ENCODE measurements at places on chromosomes 7 and 10.
A peak's percentile ranks its signal among the peaks of the same experiment; 100 is the strongest.

DNA sequence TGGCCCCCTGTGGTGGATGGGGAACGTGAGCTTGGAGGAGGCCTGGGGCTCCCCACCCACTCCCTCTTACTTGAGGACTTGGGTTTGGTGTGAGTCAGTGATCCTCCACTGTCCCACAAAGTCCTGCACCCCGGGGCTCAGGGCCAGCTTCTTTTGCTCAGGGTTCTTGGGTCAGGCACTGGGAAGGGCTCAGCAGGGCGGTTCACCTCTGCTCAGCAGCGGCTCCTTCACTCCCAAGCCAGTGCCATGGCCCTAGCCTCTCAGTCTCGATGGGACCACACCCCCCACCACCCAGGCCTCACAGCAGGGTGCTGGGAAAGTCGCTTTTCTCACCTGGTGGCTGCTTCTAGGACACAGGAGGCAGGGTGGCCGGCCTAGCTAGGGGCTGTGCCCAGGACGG, 59.1 kb downstream of the ELFN1 start:
- no peak for DNase-seq

- no peak for DNase-seq
These were observed 68.1 kb upstream of the TOMM7 start for GRCh38 chr7:22890773-22891172.

DNA sequence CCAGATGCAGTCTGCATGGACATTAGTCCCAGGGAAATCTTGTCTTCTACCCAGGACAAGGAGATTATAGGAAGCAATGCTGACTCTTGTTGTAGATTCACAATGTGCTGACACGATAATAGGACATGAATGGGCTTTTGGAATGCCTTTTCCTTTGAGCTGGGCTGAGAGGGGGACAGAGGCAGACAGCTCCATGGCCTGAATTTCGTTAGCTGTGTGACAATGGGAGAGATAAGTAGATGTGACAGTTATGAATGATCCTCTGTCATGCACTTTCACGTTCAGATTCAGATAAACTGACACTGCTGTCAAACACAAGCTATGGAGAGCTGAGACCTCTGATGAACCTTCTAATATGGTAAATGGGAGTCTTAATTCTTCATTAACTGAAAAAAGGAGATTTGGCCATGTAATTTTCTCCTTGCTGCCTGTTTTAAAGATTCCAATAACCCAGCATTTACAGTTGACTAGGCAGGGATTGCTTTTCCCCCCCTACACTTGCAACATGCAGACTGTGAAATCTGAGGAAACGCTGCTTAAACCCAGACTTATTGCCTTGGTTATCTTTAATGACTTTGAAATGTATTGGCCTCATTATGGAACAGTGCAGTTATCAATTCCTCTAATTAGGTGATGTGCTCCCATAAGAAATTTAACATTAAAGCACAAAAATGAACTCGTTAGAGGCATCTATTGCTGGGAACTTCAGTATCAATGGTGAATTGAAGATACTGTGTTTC, 669.3 kb downstream of the AUTS2 start:
- DNase-seq, result no peak

DNA sequence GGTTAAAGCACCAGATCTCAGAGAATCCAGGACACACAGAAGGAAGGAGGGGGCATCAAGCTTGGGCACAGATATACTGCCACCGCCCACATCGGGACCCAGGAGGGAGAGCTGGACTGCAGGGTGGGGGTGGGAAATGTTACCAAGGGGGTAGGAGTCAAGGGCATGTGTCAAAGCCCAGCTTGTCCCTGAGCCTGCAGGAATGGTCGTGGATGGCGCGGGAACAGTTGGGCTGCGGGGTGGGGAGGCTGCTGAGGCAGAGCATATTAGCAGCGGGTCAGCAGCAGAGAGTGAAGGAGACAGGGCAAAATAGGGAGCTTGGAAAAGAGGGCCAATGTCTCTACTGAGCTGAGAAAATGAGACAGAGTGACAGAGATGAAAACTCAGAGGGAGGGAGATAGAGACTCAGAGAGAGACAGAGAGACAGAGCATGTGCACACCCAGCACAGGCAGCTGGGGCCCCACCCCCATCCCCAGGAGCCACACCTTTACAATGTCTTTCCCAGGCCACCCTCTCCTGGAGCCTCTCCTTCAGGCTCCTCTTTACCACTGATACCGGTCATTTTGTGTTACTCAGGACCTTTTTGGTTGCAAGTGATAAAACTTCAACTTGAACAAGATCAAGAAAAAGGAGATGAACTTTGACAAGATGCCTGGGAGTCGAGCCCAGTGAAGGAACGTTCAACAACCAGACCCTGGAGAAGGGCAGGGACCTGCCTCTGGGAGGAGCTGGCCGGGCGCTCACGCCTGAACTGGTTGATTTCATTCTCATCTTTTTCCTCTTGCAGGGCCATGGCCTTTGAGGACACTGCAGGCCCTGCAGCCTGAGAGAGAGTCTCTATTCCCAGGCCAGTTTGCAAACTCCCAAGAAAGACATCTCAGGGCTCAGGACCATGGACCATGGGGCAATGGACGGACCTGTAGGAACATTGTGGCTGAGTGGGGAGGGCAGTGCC, 50.0 kb downstream of the AOC1 start:
- DNase-seq, result no peak

- DNase-seq, result no peak
These were observed 43.5 kb downstream of the LOXL4 start for GRCh38 chr10:98224509-98224908.

DNA sequence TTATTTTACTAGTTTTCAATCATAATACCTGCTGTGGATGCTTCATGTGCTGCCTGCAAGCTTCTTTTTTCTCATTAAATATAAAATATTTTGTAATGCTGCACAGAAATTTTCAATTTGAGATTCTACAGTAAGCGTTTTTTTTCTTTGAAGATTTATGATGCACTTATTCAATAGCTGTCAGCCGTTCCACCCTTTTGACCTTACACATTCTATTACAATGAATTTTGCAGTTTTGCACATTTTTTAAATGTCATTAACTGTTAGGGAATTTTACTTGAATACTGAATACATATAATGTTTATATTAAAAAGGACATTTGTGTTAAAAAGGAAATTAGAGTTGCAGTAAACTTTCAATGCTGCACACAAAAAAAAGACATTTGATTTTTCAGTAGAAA, 103.0 kb downstream of the PTEN start:
- no peak for DNase-seq

- peak; percentile 36 for DNase-seq
These were observed 134.4 kb downstream of the ITGA8 start for GRCh38 chr10:15585303-15585715.

GRCh38 chr7:44489955-44490350, 505 bp downstream of the NUDCD3 start:
- DNase-seq, result peak; percentile 49

DNA sequence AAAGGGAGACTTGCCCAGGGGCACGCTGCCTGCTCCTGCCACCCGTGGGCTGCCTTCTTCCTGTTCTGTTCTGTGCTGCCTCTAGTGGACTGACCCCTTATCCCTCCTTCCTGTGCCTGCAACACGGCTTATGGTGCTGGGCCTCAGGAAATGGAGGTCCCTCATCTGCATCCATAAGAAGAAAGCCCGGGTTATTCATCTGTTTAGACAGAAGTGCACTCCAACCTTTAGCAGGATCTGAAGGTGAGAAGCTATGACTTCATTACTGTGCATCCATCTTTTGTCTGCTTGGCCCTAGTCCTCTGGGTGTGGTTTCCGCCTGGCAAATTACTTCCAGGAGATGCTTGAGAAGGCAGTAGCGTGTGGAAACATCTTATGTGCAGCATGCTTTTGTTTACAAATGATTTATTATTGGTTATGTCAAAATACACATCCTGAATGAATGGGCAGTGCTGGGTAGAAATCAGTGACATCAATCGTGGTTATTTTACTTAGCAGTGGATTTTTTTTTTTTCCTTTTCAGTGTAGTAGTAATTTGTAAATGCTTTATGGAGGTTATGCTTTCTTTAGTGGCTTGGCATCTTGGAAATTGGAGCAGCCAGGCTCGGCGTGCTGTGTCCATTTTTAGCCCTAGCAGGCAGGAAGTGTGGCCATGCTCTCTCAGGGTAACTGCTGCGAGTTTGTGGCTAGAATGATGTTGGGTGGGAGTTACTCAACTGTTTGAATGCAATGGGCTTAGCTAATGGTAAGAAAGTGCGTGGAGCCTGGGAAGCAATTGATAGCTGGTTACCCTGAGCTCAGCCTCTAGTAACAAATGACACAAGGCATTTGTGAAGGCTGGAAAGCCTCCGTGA, 12.7 kb downstream of the PTPRE start:
- DNase-seq, result no peak

GRCh38 chr7:51455948-51456347, 139.3 kb upstream of the COBL start:
- DNase-seq, result no peak

DNA sequence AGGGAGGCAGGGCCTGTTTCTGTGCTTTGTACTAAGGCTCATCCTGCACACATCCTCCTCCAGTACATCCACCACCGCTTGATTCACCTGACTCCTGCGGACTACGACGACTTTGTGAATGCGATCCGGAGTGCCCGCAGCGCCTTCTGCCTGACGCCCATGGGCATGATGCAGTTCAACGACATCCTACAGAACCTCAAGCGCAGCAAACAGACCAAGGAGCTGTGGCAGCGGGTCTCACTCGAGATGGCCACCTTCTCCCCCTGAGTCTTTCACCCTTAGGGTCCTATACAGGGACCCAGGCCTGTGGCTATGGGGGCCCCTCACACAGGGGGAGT, 10.2 kb downstream of the NDST2 start:
- DNase-seq, result no peak

GRCh38 chr10:31757386-31757791, 171.2 kb downstream of the ARHGAP12 start:
- no peak for DNase-seq

GRCh38 chr10:483261-483660, 206.2 kb downstream of the DIP2C start:
- DNase-seq, result no peak

DNA sequence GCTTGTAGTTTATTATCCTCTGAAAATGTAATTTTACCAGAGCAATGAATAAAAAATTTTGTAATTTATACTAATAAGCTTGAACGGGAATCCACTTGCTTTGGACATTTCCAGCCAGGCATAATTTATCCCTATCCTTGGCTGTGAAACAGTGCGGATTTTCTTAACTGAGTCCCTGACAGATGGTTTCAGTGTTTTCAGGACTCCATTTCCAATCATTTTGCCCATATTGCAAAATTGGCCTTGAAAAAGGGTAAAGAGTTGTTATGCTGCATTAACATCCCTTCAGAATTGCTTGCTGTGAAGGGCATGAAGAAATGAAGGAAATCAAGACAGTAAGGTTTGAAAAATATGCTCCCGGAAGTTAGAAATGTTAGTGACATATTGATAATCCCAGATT, 57.7 kb downstream of the NXPH1 start:
- DNase-seq, result no peak

- DNase-seq, result no peak
These were observed 75.7 kb upstream of the NANOS1 start for GRCh38 chr10:118953598-118954393.

DNA sequence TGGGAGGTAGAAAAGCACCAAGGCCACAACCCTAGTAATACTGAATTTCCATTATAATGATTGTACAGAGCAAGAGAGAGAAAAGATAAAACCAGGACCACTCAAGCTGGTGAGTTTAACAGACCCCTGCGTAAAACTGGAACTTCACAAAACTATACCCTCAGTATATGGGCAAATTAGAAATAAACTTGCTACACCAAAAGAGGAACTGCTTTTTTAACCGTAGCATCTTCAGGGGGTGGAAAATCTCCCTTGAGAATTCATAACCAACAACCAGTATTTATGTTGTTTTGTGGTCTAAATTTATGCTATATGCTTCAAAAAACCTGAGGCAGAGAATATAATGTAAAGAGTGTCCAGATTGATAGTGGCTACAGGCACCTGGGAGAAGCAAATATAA, 171.2 kb downstream of the SGMS1 start:
- DNase-seq, result no peak

- no peak for DNase-seq
These were observed 16.0 kb upstream of the LANCL2 start for GRCh38 chr7:55349121-55349520.

DNA sequence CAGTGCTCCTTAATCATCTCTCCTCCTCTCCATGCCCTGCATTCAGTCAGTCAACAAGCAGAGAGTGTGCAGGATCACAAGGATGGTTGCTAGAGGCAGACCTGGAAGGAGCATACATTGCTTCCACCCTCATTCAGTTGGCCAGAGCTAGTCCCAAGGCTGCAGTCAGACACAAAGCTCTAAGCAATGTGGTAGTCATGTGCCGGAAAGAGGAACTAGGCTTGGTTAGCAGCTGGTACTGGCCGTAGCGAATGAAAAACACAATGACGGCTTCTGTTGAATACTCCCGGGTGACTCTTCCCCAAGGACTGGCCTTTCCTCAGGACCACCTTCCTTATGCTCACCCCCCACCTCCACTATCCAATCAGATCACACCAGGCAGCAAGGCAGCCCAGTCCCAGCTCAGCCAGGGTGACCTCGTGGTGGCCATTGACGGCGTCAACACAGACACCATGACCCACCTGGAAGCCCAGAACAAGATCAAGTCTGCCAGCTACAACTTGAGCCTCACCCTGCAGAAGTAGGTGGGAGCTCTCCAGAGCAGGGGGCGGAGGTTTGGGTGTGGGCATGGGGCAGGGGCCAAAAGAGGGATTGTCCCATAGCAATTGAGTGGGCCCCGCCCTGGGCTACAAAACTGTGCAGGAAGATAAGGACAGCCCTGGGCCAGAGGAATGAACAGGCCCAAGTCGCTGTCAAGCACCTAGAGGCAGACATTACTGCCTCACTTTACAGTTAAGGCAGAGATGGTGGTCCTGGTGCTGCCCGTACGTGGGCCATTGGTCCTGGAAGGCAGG, 10.9 kb downstream of the LDB3 start:
- DNase-seq, result peak; percentile 55

GRCh38 chr10:127921753-127922145, 14.8 kb downstream of the PTPRE start:
- no peak for DNase-seq

- DNase-seq, result no peak
These were observed 7.0 kb downstream of the C10orf67 start for GRCh38 chr10:23337616-23338015.

All from GM13977 (cell line).